ENCODE measurements at places on chromosomes 2 and 18.
A peak's percentile ranks its signal among the peaks of the same experiment; 100 is the strongest.

DNA sequence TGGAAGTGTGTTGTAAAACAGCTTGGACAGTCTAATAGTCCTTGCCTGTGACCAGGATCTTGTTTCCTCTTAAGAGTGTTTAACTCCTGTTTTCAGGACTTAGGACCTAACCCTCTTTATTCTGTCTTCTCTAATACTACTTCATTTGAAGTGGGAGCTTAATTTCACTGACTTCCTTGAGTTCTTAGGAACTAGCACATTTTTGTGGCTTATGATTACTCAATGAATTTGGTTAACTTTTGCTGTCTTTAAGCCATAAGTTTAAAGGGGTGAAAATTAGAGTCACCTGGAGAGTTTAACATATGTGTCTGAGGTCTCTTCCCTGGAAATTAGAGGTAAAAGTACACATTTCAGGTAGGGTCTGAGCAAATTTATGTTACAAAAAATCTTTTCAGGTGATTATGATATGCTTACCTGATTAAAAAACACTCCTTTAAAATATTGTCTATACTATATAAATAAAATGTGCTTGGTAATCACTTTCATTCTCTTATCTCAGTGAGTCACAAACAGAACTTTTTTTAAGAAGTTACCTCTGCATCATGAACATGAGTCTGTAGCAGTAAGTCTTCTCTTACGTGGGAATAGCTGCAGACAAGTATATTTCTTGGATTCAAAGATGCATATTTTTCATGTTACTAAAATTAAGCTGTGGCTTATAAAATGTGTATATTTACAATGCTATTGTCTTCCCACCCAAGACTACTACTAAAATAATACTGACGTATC, 52.7 kb downstream of the ATP9B start:
- no peak for DNase-seq

- no peak for DNase-seq
These were observed 196.9 kb downstream of the HAUS1 start for GRCh38 chr18:46301081-46301480.

DNA sequence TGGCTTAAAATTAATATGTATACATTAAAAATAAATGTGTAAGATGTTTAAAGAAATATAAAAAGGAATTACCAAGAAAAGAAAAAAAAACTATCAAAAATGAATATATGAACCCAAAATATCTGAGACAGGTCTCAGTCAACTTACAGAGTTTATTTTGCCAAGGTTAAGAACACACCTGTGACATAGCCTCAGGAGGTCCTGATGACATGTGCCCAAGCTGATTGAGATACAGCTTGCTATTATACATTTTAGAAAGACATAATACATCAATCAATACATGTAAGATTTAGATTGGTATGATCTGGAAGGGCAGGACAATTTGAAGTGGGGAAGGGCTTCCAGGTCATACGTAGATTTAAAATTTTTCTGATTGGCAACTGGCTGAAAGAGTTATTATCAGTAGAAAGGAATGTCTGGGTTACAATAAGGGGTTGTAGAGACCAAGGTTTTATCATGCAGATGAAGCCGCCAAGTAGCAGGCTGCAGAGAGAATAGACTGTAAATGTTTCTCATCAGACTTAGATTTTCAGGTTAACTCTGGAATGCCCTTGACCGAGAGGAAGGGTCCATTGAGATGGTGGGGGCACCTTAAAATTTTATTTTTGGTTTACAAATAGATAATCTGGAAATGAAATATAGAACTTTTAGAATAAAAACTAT, 74.7 kb downstream of the EXOC6B start:
- no peak for DNase-seq

DNA sequence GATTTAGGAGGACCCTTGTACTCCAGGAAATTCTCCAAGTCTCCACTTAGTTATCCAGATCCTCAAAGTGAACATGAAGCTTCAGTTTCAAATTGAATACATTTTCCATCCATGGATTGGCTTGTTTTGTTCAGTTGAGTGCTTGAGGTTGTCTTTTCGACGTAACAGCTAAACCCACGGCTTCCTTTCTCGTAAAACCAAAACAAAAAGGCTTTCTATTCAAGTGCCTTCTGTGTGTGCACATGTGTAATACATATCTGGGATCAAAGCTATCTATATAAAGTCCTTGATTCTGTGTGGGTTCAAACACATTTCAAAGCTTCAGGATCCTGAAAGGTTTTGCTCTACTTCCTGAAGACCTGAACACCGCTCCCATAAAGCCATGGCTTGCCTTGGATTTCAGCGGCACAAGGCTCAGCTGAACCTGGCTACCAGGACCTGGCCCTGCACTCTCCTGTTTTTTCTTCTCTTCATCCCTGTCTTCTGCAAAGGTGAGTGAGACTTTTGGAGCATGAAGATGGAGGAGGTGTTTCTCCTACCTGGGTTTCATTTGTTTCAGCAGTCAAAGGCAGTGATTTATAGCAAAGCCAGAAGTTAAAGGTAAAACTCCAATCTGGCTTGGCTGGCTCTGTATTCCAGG, at the start of gene CTLA4:
CTLA4 (plus strand) TSS at position 211 of the 640 bp plus-strand sequence; CDS start at position 383, 172 bp downstream.
- no peak for DNase-seq

GRCh38 chr2:172740856-172741255, 5.2 kb downstream of the RAPGEF4 start:
- DNase-seq: no peak

GRCh38 chr18:73660931-73661856, 486.4 kb downstream of the FBXO15 start:
- DNase-seq: no peak

DNA sequence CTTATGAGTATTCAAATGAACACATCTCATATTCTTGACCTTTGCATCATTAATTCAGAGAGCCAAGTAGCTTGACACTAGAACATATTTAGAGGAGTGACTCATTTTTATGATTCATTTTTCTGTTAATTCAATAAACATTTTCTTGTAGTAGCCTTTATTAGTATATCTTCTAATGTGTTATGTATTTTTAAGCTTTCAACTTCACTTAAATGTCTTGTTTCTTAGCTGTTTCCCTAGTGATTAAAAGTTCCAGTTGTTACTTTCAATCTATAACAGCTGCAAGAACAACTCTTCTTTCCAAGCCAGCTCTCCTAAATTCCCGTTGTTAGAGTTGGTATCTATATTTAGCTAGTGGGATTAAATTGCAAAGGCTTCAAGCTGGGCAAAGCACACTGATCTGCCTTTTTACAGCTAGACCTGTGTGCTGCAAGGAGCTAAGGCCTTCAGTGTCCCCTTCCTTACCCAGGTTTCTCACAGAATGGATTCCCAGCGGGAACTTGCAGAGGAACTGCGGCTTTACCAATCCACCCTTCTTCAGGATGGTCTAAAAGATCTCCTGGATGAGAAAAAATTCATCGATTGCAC, at the start of gene KLHL41:
KLHL41 (plus strand) TSS at position 405 of the 588 bp plus-strand sequence; CDS start at position 482, 77 bp downstream.
- DNase-seq: no peak

DNA sequence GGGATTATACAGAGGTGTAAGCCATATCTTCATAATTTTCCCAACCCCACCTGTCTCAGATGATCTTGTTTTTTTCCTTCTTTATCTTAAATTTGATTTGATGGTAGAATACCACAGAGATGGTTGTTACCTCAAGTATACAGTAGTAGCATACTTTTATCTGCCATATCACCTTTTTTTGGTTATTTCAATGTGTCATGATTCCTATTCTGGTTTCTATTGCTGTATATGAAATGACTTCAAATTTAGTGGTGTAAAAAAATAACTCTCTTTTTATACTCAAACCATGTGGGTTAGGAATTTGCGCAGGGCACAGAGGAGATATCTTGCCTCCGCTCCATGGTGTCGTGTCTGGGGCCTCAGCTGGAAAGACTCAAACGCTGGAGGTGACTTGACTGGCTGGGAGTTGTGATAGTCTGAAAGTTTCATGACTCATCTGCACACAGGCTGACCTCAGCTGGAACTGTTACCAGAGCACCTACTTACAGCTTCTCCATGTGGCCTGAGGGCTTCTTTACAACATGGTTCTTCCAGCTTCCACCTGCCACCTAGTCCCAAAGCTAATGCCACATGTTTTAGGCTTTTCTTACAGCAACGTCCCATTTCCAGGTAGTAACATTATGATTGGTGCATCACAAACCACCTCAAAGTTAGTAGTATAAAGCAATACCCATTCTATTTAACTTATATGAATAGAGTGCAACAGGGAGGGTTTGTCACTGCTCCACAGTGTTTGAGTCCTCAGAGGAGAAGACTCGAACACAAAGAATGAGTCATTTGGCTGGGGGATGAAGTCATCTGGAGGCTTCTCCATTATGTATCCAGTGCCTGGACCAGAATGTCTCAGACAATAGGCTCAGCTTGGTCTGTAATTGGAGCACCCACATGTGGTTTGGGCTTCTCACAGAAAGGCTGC, 82.3 kb upstream of the XPO1 start:
- no peak for DNase-seq

GRCh38 chr2:45649858-45650811, 1.3 kb upstream of the PRKCE start:
- no peak for DNase-seq

- DNase-seq: no peak
These were observed 30.6 kb downstream of the CACNB4 start for GRCh38 chr2:152068226-152068625.

DNA sequence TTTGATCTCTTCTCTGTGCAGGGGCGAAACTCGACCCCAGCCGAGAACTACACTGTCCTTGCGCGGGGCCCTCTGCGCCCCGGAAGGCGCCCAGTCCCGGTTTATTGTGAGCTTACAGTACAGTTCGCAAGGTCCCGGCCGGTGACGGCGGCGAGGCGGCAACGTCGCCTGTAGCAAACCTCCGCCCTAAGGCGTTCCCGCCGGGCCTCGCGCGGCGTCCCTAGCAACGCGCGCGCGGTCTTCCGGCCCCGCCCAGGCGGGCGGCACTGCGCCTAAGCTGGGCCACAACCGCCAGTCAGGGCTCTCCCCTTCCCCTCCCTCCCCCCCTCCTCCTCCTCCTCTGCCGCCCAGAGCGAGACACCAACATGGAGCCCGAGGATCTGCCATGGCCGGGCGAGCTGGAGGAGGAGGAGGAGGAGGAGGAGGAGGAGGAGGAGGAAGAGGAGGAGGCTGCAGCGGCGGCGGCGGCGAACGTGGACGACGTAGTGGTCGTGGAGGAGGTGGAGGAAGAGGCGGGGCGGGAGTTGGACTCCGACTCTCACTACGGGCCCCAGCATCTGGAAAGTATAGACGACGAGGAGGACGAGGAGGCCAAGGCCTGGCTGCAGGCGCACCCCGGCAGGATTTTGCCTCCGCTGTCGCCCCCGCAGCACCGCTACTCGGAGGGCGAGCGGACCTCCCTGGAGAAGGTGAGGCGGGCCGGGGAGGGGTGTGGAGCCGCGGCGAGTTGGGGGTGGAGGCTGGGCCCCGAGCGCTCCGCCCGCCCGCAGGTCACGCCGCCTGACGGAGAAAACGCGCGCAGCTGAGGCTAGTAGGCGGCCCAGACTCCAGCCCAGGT, at the start of gene ALMS1:
ALMS1 (plus strand) TSS at position 333 of the 838 bp plus-strand sequence; CDS start at position 366, 33 bp downstream.
- peak; percentile 85 for DNase-seq

DNA sequence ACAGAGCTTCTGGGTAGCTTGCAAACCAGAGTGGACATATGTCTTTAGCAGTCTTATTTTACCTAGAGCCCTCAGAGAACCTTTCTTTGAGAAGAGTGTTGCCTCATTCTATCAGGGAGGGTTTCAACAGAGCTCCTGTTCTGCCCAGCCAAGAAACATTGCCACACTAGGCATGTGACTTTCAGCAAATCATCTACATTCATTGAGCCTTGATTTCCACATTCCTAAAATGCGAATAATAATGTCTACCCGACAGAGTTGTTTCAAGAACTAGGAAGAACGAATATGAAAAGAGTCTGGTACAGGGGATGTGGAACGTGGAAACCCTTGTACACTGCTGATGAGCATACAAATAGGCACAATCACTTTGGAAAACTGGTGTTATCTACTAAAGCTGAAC, 7.8 kb upstream of the PRKAG3 start:
- no peak for DNase-seq

DNA sequence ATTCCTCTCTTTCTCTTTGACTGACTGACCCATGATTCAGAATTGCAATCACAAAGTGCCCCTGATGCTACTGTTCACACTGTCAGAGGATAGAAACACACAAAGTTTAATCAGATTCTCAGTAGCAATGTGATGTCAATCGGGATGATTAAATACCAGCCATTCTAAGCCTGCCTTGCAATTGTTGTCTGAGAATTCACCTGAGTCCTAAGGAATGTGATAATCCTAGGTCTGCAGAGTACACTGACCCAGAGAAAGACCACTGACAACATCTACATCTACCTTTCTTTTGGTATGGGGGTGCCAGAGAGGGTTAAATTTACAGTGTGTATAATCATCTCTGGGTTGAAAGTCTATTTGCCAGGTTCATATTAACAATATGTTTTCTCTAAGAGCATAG, 883.3 kb downstream of the NRXN1 start:
- no peak for DNase-seq

DNA sequence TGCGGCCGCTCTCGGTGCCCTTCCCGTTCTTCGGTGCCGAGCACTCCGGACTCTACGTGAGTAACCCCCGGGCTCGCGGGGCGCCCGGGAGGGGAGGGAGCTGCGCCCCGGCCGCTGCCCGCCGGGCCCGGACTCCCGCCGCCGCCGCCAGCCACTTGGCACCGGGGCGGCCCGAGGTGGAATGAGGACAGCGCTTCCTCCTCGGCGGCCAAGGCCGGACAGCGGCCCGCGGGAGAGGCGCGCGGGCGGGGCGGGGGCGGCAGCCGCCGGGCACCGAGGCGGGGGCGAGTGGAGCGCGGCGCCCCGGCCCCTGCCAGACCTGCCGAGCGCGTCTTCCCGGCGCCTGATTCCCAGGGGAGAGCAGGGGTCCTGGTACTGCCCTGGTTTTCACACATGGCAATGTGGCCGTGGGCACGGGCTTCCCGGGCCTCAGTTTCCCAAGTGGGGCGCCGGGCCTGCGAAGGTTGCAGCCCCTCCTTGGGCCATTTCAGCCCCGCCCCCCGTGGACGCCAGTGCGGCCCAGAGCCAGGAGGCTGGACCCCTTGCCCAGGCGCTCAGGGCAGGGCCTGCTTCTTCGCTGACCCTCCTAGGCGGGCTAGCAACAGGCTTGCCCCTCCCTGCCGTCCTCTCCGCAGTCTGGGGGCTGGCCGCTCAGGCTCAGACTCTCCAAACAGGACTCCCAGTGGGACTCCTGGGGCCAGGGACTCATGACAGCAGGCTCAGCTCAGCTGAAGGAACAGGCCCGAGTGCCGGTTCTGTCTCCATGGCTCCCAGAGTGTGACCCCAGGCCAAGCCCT, 775 bp downstream of the SNED1 start:
- no peak for DNase-seq

DNA sequence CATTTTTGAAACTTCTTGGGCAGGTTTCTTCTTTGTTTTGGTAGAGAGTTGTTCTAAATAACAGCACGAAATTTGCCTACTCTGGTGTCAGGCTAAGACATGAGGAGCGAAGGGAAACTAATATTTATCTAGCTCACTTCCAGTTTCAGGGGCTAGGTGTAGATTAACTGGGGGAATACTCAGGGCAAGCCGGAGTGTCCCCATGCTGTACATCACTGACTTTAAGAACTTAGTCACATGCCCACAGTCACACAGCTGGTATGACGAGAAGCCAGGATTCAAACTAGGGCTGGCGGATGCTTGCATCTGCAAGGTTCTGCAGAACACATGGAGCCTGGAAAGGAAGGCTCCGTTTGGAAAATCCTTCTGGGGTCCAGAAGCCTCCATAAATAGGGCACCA, 133.3 kb downstream of the ALPK2 start:
- no peak for DNase-seq
